ENCODE measurements at places on chromosomes 6 and 20.

DNA sequence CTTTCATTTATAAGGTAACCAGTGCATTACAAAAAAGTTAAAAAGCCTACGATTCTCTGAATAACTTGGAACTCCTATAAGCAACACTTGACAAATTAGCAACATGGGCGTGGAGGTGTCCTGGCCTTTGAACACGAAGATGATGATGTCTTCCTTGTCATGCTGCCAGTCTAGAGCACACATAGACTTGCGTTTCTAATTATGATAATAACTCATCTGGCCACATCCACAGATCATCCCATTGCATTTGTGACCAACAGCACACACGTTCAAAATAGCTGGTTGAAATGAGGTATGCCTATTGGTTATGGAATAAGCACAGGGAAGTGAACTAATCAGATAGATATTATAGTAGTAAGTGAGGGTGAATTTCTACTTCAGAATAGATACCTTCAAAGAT lies 608.9 kb downstream of the PRKN start:
- no peak for DNase-seq

GRCh38 chr6:20119485-20119884 lies 92.8 kb downstream of the MBOAT1 start:
- no peak for DNase-seq

DNA sequence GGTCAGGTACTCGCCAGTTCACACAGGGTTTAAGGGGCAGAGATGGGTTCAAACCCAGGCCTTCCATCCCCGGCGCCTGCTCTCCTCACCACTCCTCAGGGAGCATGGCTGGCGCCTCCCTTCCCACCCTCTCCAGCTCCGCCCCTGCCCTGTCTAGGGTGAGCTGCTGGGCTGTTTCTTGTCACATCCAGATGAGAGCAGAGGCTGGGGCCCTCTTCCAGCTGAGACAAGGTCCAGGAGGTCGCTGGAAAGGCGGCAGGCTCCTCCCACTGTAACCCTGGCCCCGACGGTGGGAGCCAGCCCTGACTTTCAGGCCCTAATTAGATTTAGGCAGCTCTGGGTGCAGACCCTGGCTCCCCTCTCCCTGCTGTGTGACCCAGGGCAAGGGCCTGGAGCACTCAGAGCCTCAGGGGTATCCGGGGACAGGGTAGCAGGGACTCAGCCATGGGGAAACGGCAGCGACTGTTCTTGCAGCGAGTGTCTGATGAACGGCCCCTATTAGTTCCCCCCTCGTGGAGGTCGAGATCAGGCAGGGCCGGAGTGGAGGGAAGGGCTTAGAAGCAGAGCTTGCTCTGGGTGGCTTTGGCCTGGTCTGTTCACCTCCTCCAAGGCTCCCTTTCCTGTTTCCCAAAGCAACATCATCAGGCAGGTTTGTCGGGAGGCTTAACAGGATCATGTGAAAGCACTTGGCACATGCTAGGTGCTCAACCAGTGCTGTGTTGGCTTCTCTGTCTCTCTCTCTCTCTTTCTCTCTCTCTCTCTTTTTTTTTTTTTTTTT lies 33.4 kb downstream of the SNAI1 start:
- no peak for DNase-seq

DNA sequence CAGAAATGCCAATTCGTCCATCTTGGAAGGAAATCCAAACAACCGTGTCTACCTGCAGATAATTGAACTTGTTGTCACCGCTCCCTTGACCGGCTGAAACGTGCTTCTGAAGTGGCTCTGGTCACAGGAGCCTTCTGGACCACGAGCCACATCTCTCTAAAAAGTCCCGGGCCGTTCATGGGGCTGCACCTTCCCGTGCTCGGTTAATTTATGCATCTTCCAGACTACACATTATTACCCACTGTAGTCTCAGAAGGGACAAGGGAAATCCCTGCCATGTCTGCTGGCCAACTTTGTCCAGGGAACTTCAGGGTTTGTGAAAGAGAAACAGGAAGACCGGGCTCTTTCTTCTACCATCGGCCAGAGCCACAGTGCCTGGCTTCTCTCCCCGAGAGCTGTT lies 63.4 kb upstream of the MPC1 start:
- no peak for DNase-seq

GRCh38 chr6:52529311-52529710 lies 47.5 kb downstream of the TRAM2 start:
- DNase-seq = no peak

- DNase-seq = no peak
Measured at GRCh38 chr20:48186447-48186846, 401.2 kb upstream of the SULF2 start.

- peak; percentile 42 for DNase-seq
Measured at GRCh38 chr6:106608080-106608668, 21.1 kb downstream of the RTN4IP1 start.

DNA sequence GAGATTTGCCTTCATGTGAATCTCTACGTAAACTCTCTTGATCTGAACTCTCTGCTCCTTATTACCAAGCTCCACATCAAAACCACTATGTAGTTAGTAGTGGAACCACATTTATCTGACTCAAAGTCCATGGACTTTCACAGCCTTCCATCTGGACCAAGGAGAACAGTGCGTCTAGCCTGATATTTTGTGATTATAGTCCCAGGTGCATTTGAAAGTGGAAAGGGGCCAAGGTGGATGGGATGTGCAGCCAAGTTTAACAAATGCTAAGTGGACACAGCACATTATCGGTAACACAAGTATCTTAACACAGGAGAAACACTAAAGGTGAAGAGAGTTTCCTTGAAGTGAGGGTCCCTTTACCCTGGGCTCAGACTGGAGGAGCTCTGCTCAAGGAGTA lies 281.2 kb upstream of the SGK1 start:
- no peak for DNase-seq

- DNase-seq = peak; percentile 30
Measured at GRCh38 chr6:90088009-90088408, 193.7 kb downstream of the GJA10 start.

DNA sequence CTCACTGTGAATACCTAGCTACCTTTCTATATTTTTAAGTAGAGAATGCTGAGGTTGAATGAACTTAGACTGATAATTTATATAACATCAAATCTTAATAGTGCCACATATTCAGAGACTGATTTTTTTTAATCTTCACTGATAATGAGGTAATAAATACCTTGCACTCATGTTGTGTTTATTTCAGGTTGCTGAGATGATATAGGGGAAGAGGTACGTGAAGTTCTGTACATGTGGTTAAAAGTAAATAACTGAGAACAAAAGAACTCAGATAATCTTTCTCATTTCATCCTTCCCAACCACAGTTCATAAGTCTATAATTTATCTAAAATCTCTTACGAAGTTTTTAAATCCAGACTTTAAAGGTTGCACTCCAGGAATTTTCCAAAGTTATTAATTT lies 6.4 kb downstream of the NHSL1 start:
- no peak for DNase-seq

- no peak for DNase-seq
Measured at GRCh38 chr20:1489764-1490436, 1.3 kb downstream of the SIRPB2 start.

DNA sequence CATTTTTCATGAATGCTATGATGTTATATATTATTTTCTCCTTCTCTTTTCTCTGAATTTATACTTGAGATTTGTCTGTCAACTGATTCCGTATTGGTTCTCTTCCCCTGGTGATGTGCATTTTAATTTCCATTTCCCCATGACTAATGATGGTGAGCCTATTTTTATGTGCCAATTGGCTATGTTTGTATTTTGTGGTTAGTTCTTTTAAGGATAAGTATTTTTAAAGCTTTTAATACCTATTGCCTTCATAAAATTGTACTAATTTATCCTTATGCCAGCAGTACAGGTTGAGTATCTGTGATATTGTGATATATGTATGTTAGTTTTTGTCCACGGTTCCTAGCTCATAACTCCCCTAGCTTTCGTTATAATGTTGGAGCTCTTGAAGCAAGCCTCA lies 2.8 kb downstream of the POLH start:
- no peak for DNase-seq

DNA sequence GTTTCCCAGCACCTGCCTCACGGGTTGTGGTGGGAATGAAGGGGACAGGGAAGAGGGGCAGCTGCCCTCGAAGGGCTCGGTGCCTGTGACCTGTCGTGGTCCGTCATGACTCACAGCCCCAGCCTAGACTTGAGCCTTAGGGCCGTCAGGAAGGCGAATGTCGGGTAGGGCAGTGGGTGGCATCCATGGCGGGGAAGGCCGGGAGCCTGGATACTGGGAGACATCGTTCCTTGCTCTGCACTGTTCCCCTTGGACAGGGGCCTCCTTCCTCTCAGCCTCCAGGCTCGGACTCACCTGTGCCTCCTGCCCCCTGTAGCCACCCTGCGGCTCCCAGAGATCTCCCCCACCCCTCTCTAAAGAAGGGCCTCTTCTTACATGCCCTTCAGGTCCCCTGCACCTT lies 52.2 kb upstream of the APCDD1L start:
- no peak for DNase-seq

DNA sequence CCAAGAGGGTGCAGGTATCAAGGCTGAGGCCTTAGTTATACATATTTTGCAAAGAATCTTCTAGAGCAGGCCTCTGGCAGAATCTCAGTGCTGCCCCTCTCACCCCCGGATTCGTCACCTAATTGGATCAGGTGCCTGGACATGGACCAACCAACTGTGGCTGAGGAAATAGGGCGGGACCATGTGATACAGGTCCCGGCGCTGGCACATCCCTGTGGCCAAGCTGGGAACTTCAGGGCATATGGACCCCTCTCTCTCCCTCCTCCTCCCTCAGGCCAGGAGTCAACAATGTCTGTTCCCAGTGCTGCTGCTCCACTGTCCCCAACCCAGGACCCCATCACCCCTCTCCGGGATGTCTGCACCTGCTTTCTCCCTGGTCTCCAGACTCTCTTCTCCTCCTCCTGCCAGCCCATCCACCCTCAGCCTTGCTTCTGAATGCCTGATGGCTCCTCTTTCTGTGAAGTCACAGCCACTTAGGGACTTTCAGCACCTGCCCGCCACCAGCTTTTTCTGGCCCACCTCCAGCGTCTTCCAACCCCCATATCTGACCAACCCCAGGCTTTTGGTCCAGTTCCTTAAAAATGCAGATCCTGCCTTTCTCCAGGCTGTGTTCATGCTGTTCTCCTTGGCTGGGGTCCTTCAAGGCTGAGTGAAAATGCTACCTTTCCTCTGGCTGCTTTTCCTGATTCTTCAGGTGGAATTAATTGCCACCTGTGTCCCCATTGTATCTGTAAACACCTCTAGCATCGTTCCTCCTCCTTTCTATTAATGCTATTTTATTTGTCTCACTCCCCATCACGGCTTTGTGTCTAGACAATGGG lies 19.0 kb upstream of the MLN start:
- peak; percentile 25 for DNase-seq

DNA sequence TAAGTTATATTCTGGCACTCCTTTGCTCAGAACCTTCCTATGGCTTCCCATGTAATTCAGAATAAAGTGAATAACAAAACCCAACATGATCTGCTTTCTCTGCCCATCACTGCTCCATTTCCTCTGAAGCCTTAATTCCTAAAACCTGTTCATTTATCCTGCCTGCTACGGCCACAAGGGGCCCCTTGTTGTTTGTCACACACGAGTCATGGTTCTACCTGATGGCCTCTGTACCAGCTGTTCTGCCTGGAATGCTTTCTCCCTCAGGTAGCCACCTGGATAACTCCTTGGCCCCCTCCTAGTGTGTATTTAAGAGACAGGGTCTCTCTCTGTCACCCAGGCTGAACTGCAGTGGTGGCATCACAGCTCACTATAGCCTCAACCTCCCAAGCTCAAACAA lies 26.8 kb downstream of the ERGIC3 start:
- peak; percentile 10 for DNase-seq

DNA sequence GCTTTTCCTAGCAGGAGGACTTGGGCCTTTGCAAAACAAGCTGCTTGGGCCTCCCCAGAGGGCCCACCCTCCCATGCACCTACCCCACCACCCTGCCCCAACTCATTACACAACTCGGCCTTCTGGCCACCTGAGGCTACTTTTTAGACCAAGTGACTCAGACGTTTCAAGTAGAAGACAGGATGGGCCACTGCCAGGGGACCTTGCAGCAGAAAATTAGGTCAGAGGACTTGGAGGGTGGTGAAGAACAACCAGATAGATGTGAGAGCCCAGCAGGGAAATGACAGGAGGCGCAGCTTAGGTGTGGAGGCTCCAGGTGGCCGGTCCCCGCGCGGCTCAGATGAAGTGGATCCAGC lies 1.4 kb downstream of the PPP1R3D start:
- DNase-seq = no peak

DNA sequence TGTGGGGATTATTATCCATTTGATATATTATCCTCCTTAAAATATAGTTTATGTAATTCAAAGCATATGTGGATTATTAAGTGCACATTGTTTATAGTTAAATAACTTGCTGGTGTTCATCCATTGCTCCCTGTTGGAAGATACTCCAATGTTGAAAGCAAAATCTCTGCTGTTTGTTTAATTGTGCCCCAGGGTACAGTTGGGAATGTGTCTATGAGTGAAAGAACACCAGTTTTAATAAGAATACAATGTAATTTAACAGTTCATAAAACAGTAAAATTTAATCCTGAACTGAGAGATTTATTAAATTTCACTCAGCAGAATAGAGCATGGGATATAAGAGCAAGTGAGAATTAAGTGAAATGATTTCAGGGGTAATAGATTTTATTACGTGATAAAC lies 364.9 kb downstream of the GRIK2 start:
- DNase-seq = no peak

- no peak for DNase-seq
Measured at GRCh38 chr20:6665161-6665560, 102.3 kb upstream of the BMP2 start.

DNA sequence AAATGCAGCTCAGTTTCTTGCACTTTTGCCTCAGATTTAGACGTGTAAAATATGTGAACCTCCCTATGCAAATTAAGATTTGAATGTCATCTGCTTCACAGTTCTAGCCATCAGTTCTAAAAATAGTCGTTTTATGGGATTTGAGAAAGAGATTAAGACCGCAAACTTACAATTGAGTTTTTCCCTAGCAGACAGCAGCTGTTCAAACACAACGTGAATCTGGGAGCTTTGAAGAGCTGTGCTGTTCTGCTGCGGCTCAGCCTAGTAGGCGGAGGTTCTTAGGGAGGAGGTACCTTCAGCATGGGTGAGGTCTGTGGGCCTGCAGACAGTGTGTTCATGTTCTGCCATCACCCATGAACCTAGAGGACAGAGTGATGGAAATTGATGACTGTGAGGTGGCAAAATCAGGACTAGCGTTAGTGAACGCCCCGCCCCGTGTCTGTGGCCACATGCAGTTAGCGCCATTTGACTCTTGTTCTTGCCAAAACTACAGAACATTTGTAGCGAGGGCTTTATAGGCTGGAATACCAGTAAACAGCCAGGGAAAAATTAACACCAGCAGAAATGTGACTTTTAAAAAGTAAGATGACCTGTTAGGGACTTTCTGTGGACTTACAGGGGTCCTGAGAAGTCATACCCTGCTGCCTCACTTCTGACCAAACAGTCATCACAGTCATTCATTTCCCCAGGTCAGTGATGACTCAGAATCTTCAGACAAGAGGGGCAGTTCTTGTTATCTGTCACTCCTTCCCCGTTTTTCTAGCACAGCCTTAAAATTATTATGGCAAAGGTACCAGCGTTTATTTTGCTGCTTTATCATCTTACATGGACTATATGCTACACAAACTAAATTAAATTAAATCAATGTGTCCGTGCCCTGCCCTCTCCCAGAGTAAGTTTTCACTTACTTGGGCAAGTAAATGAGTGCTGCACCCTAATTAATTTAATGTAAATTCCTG lies 84.3 kb upstream of the TMEM181 start:
- peak; percentile 98 for DNase-seq

All from NCI-H345 (cell line).